ENCODE measurements at places on chromosomes 12 and 14. TPM values are rescaled to one million over a fixed set of nuclear protein-coding genes. Genes with fewer than 3 reads are reported as not detected.

ITPR2 gene
- polyA plus RNA-seq = 6.2 TPM

ATF7IP gene
- polyA plus RNA-seq = 17.0 TPM

RTL1 gene
- polyA plus RNA-seq = not detected

JDP2 gene
- polyA plus RNA-seq = 46.8 TPM

LALBA gene
- not detected for polyA plus RNA-seq

PTHLH gene
- not detected for polyA plus RNA-seq

RNU6-8 gene
- polyA plus RNA-seq = not detected

GPR84 gene
- polyA plus RNA-seq = 0.60 TPM

KRT5 gene
- 7.8 TPM for polyA plus RNA-seq

NOPCHAP1 gene
- 8.8 TPM for polyA plus RNA-seq

SDR9C7 gene
- polyA plus RNA-seq = not detected

SPIC gene
- polyA plus RNA-seq = not detected

SRRM4 gene
- polyA plus RNA-seq = not detected

ADAM21 gene
- 0.09 TPM for polyA plus RNA-seq

ARID2 gene
- 3.6 TPM for polyA plus RNA-seq

KCNJ8 gene
- 0.60 TPM for polyA plus RNA-seq

HOXC12 gene
- polyA plus RNA-seq = not detected

CNOT2 gene
- polyA plus RNA-seq = 51.1 TPM
